CD4-positive, alpha-beta T cell treated with Interleukin-17A for 4 hours (primary cell): ENCODE measurements at places on chromosomes 2 and 18.

GRCh38 chr2:98664323-98664722 lies 55.9 kb downstream of the UNC50 start:
- DNase-seq = peak; percentile 68

- DNase-seq = no peak
Observed at GRCh38 chr2:180655393-180655792, 325.0 kb upstream of the UBE2E3 start.

DNA sequence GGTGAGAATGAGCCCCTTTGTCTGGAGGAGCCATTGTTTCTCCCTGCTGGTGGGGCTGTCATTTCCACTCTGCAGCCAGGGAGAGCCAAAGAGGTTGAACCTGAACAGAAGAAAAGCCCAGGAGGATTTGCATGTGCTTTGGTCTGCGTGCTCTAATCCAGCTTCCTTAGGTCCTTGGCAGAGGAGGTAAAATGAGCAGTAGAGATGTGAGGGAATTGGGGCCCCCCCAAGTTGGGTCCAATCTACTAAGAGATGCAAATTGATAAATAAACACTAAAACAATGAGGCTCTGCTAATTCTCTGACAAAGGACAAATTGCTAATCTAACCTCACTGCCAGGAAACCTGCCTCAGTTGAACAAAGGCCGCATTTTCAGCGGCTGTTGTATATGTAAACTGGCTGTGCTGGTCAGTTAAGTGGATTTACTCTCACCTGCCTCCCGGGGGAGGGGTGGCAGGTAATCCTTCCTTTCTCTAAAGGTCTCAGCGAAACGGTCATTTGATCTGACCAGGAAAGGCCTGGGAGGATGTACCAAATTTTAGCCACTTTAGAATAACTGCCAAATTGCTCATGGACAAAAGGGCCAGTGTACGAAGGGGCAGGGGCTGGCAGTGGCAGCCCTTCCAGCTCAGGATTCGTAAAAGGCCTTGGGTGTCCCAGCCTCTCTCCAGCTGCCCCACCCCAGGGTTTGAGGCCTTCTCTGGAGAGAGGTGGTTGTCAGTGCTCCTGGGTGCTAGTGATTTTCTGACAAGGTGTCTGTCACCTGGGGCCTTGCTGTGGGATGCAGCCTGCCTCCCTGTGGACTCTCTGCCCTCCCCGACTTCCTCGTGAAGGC lies 193.6 kb downstream of the MIB1 start:
- no peak for DNase-seq

DNA sequence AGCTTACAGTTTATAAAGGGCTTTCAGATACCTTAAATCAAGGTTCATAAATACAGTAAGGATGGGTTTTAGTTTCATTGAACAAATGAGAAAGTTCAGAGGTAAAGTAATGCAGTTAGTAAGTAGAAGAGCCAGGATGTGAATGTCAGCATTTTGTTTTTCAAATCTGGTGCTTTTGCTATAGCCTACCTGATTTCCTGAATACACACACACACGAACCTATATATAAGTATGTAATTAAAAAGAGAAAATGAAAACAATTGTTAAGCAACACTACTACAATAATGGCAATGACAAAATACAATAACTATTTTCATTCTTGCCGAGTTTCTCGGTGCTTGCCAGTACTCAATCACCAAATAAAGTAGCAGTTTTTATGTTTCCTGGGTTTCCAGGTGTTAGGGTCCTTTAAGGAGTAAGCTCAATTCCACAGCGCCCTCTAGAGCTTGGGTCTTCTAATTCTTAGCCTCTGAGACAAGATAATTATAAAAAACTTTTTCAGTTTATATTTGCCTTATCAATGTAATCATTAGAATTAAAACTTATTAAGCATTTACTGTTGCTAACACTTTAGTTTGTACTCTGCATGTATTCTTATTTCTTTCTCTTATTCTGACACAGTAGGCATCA lies 512.9 kb upstream of the ACVR2A start:
- peak; percentile 71 for DNase-seq

DNA sequence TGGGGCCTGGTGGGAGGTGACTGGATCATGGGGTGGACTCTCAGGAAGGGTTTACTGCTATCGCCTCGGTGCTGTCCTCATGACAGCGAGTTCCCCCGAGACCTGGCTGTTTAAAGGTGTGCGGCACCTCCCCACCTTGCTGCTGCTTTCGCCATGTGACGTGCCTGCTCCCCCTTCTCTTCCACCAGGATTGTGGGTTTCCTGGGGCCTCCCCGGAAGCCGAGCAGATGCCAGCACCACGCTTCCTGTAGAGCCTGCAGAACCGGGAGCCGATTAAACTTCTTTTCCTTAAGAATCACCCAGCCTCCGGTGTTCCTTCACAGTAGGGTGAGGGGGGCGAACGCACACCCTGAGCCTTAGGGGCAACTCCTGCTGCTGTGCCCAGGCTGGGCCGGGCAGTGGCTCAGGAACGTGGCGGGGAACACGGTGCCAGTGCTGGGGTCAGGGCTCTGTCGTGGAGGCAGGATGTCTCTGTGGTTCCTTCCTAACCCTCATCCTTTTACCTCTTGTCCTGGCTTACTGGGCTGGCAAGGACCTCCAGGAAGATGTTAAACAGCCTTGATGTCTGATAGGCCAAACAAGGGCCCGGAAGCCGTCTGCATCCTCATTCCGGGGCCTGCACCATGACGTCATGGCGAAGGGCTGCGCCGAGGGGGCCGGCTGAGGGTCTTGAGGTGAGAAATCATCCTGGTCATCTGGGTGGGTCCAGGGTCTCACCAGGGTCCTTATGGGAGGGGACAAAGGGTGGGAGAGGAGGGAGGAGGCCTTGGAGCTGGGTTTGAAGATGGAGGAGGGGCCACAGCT lies 12.7 kb downstream of the NEU4 start:
- no peak for DNase-seq
